T-helper 1 cell treated with Interleukin-12 subunit alpha and Interleukin-12 subunit beta and Interleukin-4 antibody, amounts not matched to agents 30 ng/mL and 1 ng/mL, for 36 hours (primary cell): ENCODE measurements at places on chromosomes 6 and 20. TPM values are rescaled to one million over a fixed set of nuclear protein-coding genes. Genes with fewer than 3 reads are reported as not detected.

The RAET1L gene
- not detected in 2 replicates for total RNA-seq

The IL17A gene
- not detected in 2 replicates for total RNA-seq

The HLA-F gene
- total RNA-seq = 550 and 558 TPM in 2 replicates

The CD24 gene
- total RNA-seq = 0.12 and 0.39 TPM in 2 replicates

The ADGRF1 gene
- total RNA-seq = not detected in 2 replicates

The L3MBTL1 gene
- total RNA-seq = 6.0 and 7.4 TPM in 2 replicates

The CYP39A1 gene
- not detected in 2 replicates for total RNA-seq

The CCN5 gene
- total RNA-seq = not detected in 2 replicates
